HS-27A (cell line): ENCODE measurements at places on chromosomes 13 and 19.
A peak's percentile ranks its signal among the peaks of the same experiment; 100 is the strongest.

DNA sequence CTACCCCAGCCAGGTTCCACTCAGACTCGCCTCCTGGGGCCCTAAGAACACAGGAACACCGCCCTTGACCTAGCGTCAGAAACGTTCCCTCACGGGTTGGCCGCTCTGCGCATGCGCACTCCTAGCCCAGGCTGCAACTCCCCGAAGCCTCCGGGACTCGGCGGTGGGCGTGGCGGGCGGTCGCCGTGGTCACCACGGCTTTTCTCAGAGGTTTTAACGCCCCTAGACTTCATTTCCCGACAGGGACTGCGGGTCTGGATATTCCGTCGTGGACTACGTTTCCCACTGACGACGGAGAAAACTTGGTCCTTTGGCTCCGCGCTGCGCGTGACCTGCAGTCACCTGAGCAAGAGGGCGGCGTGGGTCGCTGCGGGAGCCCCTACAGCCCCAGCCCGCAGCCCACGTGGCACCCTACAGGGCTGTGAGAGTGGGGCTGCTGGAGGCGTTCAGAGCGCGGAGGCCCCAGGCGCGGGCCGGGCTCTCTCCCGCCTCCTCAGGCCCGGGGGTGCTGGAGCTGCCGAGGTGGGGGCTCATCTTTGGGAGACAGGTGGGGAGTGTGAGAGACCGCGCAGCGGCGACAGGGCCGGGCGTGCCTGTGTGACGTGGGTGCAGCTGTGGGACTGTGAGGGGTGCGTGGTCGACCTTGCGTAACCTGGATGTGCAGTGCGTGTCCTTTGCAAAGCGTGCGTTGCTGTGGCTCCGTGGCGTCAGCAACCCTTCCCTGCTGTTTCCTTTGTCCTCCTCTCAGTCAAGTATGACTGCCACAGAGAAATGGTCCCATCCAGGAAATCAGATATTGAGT, 38.0 kb upstream of the ZNF573 start:
- DNase-seq: no peak

- no peak for DNase-seq
These were observed 4.2 kb upstream of the ZNF486 start for GRCh38 chr19:20162821-20163220.

GRCh38 chr19:41706741-41707501, 1.5 kb upstream of the CEACAM5 start:
- DNase-seq: peak; percentile 20

DNA sequence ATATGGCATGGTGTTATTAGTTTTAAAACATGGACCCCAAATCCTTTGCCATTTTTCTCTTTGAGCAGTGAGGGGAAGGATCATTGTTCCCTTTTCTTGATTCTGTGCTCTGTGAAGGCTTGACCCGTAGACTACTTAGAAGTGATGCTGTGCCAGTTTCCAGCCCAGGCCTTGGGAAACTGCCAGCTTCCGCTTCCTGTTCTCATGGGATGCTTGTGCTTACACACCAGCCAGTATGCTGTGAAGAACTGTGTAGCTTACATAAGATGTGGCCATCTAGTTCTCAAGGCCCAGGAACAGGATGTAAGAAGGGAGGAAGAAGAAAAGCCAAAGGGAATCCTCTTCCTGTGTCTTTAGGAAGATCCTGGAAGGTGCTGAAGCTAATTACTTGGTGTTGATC, 180.9 kb downstream of the PCCA start:
- no peak for DNase-seq

- no peak for DNase-seq
These were observed 399.0 kb downstream of the DCT start for GRCh38 chr13:94080527-94080926.

DNA sequence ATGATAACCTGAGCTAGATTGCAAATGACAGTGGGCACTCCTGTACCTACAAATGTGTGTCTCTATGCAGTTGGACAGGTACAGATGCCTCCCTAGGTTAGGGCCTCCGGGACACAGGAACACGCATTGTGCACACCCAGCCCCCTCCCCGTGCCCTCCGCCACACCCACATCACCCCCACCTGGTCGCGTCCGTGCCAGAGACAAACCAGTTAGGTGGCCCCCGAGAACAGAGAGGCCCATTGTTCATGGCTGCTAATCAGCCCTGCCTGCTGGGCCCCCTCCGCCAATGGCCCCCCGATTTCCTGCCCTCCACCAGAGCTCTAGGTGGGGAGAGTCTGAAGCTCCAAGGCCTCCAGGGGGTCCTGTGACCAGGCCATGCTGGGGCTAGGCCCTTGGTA, 13.7 kb downstream of the NRTN start:
- no peak for DNase-seq
